ENCODE measurements at places on chromosomes 16 and 17.

DNA sequence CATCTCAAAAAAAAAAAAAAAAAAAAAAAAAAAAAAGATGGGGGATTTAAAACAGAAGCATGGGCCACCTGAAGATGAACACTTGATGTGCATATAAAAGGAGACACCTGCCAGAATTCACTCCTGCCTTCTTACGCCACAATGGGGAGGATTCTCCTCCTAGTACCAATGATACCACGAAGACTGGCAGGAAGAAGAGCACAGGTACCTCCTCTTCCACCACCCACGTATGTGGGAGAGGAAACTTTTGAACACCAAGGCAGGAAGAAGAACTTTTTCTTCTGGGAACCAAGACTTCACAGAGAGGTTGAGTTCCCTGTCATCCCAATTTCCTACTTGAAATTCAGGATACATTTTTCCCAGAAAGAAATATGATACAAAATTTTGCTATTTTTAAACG lies 2.7 kb upstream of the MAP2K6 start:
- no peak for DNase-seq

DNA sequence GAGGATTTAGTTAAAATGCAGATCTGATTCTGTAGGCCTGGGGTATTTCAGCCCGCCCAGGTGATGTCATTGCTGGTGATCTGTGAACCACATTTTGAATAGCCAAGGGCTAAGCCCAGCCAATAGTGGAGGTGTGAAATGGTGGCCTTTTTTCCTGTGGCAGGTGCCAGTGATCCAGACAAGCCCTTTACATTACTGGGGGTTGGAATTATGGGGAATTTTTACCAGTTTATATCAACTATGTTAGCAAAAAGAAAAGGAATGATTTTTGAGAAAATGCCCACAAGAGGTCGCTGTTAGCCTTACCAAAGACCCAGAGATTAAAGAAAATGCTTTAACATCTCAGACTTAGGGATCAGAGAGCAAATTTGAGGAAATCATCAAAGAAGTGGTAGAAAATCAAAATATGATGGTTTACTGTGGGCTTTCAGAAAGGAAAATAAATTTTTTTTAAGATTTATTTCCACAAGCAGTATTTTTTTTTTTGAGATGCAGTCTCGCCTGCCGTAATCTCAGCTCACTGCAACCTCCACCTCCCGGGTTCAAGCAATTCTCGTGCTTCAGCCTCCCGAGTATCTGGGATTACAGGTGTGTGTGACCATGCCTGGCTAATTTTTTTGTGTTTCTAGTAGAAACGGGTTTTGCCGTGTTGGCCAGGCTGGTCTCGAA lies 3.9 kb downstream of the VPS35L start:
- peak; percentile 64 for DNase-seq

DNA sequence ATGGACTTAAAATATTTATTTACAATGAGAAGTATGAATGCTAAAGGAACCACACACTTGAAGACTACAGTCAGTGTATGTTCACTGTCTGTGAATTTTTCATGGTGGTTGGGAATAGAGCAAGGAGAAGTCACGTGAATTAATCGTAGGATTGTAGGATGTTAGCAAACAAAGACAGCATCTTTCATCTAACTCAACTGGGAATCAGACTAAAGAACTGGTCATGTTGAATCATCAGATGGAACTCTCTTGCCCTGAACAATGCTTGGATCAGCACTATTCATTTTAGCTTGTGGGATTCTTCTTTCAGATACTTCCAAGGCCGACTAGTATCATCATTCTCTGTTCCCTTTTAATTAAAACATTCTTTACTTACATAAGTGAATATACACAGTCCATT lies 18.1 kb downstream of the KCNJ2 start:
- peak; percentile 32 for DNase-seq

- no peak for DNase-seq
Observed at GRCh38 chr17:71989117-71989516, 131.7 kb upstream of the SOX9 start.

DNA sequence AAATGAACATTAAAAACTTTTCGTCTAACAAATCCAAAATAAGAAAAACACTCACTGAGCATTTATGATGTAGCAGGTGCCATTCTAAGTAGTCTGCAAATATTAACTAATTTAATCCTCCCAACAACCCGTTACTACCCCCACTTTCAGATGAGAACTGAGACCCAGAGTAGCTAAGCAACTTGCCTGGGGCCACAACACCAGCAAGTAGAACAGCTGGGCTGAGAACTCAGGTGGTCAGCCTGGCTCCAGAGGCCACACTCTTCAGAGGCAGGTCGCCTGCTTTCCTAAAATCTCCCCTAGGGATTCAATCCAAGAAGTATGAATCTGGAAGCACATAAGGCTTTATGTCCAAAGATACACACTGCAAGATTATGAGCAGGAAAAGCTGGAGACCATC lies 6.2 kb downstream of the MBTPS1 start:
- DNase-seq: no peak

Measured in GM03348 (cell line).